ENCODE measurements at places on chromosomes 1 and 21. TPM values are rescaled to one million over a fixed set of nuclear protein-coding genes. Genes with fewer than 3 reads are reported as not detected.

Gene TNFRSF4
- total RNA-seq = not detected

Gene DDR2
- 190 TPM for total RNA-seq

Gene SYCP1
- total RNA-seq = not detected

Gene HSD3B1
- total RNA-seq = not detected

Gene CENPL
- 3.1 TPM for total RNA-seq
